ENCODE measurements at places on chromosomes 12 and 14. TPM values are rescaled to one million over a fixed set of nuclear protein-coding genes. Genes with fewer than 3 reads are reported as not detected.

The BMAL2 gene
- total RNA-seq: 40.6 TPM

The FOXG1 gene
- not detected for total RNA-seq

The LMNTD1 gene
- total RNA-seq: 0.45 TPM

The BCL2L14 gene
- not detected for total RNA-seq

The PDE3A gene
- total RNA-seq: 14.8 TPM

The ACSM4 gene
- not detected for total RNA-seq

Data from endothelial cell of coronary artery (primary cell).